CD4-positive, alpha-beta T cell treated with Interleukin-15 for 1 hour (primary cell): ENCODE measurements at places on chromosomes 3 and 15.

- no peak for DNase-seq
Observed at GRCh38 chr3:159996018-159996417, 7.4 kb downstream of the IL12A start.

GRCh38 chr3:31077021-31077601 lies 182.7 kb upstream of the GADL1 start:
- DNase-seq: no peak

DNA sequence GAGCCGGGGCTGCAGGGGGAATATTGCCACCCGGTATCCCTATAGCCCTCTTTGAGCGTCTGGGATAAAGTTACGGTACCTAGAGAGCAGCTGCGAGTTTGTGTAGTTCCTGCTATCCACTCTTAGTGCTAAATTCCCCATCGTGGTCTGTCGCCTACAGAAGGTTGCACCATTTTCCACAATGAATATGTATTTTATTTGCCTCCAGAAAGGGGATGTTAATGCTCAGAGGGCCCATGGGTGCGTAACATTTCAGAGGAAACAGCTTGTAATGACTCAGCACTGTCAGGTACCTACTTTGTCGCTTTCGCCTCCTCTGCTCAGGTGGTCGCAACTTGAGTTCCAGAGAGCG lies 1.1 kb downstream of the SLCO3A1 start:
- peak; percentile 51 for DNase-seq

- no peak for DNase-seq
Observed at GRCh38 chr15:75238150-75238549, 20.0 kb upstream of the GOLGA6C start.

- DNase-seq: no peak
Observed at GRCh38 chr15:60788692-60789103, 309.8 kb upstream of the ICE2 start.

DNA sequence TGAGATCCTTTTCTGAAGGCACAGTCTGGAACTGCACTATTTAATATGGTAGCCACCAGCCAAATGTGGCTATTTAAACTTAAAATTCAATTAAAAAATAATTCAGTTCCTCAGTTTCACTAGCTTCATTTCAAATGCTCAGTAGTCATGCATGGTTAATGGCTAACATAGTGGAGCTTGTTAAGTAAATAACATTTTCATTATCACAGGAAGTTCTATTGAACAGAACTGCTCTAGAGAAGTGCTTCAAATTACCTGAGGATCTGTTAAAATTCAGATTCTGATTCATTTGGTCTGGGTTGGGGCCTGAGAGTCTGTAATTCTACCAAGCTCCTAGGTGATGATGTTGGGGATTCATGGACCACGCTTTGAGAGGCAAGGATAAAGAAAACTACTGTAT lies 109.6 kb upstream of the THRB start:
- no peak for DNase-seq

DNA sequence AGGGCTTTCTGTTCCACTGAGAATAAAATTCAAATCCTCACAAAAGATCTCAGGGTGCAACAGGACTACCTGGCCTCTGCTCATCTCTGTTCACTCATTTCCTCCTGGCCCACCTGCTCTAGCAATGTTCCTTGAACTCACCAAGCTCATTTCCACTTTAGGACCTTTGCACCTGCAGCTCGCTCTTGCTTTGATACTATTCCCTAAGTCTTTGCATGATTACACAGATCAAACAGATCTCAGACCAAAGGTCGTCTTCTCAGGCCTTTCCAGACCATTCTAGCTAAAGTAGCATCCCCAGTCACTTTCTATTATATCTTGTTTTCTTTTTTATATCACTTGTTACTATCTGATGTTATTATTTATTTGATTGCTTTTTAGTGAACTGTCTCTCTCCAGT lies 54.7 kb downstream of the B3GNT5 start:
- no peak for DNase-seq

DNA sequence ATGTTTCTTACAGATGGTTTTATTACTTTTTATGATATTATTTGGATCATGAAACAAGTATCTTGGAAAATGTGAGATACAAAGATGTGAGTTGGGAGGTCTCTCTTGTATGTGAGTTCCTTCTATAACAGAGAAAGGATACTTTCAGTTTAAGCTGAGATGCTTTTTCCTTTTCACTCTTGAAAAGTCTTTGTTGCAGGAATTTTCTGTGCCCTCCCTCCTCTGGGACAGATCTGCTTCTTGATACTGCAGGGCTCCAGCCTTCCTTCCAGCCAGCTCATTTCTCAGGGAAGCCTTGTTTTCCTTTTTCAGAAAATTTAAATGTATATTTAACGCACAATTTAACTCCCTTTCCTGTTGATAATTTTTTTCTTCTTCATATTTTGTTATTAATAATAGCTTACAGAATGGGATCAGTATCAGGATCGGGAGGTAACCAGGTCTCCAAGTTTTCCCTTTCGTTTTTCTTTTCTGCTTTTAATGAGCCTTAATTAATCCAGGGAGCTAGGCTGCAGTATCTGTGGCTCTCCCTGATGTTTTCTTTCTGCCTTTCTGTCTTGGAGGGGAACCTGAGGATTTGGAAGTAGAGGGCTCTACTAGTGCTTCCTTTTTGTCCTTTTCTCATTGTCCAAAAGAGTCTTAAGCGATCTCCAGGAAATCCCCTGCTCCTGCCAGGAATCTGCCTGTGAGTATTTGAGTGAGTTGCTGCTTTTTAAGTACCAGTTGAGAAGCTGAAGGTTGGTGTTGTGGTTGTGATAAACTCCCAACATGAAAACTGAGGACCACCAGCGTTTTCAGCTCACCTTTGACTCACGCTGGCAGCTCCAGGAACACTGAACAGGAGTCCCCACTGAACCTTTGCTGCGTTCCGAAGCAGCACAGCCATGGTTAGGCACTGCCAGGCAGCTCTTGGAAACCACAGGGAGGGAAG lies 105.7 kb downstream of the IGF1R start:
- no peak for DNase-seq

GRCh38 chr15:67177752-67178151 lies 76.7 kb downstream of the AAGAB start:
- DNase-seq: no peak

- DNase-seq: no peak
Observed at GRCh38 chr15:57259568-57260040, 116.7 kb upstream of the CGNL1 start.

DNA sequence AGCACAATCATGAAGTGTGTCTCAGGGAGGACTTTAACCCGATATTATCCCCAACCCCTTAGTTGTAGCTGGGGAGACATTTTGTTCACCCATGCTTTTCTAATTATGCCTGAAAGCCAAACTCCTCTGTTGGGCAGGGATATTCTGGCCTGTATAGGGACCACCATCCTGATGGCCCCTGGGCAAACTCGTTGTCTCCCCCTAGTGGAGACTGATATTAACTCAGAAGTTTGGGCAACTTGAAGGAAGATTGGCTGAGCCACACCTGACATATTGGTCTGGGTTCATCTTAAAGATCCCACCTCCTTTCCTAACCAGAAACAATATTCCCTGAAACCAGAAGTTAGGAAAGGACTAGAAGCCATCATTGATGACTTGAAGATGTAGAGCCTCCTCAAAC lies 42.3 kb downstream of the TM4SF18 start:
- no peak for DNase-seq
